ENCODE measurements at places on chromosomes 6 and 20.

DNA sequence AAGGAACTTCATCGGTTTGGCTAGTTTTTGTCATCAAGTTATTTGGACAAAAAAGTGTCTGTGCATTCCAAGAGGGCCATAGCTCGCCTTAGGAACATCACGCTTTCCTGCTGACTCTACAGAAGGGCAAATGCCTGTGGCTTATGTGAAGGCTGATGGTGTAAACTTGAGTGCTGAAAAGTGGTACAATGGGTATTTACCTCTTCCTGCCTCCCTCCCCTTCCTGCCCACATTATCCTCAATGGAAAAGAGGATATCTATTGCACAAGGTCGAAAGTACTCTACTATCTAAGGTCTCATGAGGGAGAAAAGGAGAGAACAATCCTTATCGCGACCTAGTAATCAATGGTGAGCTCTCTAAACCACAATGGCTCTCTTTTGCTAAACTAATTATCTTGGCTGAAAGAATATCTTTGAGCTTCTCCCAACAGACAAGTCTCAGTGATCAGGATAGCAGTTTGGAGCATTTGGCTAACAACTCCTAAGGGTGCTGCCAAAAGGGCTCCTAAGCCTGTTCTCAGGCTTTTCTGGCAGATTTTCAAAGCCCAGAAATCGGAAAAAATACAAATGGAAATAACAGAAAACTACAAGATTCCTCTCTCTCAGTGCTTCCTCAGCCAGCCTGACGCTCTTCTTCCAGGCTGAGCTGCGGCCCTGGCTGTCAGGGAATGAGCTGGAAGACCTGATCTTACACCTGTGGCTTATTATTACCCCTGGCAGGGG, 42.6 kb upstream of the ENPP1 start:
- no peak for DNase-seq

DNA sequence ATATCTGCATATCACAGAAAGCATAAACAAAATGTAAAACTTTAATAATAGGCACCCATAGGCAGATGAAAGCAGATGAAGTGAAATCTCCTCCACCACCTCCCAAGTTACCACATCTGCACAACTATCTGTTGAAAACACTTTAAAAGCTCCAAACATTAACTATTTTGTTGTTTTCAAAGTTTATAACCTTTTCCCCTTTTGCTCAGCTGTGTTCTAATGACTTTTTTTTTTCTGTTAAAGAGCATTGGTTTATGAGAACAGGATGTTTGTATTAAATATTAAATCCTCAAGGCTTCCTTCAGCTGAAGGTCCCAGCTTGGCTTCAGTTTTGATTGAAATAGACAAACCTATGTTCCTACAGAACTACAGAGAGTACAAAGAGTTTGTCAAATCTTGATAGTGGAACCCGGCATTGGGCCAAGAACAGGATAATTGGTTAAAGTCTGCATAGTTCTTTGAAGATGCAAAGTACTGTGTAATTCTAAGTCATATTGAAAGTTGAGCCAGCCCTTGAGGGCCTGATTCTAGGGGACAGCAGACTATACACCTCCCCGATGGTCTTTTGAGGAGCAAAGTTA, 255.1 kb upstream of the JAG1 start:
- DNase-seq: no peak

DNA sequence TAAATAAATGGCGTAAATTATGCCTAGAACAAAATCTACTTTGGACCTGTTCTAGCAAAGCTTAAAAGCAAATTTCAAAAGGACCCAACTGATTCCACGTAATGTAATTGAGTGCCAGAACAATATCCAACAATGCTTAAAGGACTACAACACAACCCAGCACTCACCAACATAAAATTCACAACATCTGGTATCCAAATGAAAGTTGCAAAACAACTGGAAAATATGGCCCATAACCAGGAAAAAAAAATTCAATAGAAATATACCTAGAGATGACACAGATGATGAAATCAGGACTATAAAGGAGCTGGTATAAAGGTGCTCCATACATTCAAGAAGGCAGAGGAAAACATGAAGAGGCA, 14.1 kb downstream of the TUBB2B start:
- DNase-seq: no peak

- no peak for DNase-seq
These were observed 502.4 kb upstream of the PTCHD4 start for GRCh38 chr6:48613231-48613949.

DNA sequence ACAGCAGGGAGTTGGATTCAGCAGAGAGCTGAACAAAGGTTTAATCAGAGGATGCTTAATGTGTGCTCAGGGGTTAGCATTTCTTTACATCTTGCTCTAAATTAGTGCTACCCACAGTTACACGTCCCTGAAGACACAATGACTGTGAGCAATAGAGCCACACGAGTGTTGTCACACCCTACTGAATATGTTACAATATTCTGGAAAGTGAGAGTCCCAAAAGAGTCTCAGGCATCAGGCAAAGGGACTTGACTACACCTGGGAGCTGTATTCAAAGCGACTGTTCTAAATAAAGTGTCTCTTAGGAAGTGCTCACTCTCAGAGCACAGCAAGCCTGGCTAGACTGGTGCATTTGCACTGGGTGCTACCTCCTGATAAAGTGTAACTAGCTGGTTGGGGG, 108.7 kb downstream of the GRM4 start:
- DNase-seq: no peak

DNA sequence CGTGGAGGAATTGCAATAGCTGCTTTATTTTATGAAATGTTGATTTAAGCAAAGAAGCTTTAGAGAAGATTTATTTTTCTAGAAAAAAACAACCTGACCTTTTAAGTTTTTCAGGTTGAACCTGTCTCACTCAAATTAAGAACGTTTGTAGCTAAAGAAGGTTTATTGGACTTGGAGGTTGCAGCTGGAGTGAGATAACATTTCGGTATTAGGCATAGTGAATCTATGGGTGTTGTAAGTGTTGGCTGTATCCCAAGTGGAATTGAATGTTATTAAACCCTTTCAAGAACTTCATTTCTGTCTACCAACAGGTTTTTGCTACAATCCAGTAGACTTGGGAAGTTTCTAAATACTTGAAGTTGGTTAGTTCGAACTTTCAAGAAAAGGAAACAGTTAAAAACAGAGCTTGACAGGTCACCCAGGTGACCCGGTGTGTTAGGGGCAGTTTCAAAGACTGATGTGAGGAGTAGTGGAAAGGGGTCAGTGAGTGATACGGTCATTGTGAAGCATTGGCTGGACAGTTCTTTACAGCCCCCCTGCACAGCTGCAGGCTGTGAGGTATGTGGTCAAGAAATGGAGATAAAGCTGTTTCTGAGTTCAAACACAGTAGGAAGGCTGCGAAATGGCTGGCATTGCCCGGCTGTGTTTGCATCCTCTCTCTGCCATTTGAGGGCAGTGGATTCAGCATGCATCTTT, 2.4 kb upstream of the TBCC start:
- no peak for DNase-seq

GRCh38 chr20:1045860-1046418, 43.8 kb upstream of the RSPO4 start:
- DNase-seq: no peak

DNA sequence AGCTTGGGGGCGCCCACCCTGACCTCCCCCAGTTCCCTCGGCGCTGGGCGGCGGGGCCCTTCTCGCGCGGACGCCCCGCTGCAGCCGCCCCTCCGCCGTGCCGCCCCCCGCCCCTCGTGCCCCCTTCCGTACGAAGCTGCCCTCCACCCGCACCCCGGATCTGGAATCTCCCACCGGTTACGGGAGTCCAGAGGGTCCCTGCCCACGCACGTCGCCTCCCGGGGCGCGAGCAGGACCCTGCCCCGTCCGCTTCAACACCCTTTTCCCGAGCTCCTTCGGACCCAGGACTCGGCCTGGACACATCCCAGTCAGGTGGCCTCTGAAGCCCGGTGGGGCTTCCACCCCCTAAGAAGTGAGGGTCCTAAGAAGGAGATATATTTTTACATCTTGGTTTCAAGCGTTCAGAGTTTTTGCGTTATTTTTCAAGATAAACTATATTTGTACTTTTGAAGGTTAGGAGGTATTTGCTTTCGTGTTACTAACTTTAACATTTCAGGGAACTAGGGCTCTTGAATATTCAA, 506 bp downstream of the ARFGAP1 start:
- no peak for DNase-seq

DNA sequence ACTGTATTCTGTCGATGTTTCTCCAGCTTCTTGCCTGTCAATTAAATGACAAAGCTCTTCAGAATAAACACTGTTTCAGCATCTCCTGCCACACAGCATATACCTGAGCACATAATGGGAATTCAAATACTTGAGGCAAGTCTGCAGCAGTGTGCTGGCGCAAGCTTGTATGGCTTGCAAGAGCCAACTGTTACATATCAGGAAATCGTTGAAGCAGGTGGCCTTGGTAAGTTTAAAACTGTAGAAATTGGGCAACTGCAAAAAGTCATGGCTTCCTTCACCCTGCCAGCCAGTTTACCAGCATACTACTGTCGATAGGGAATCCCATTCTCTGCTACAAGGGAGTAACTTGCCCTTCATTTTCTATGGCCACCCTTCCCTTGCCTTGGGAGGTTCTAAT, 23.0 kb downstream of the CPNE1 start:
- DNase-seq: no peak
